ENCODE measurements at places on chromosomes 12 and 14.

GRCh38 chr12:69738351-69739286 is at the start of gene RAB3IP:
Gene RAB3IP (plus strand): TSS chr12:69738860. CDS start chr12:69755409, 16,549 bp downstream.
- peak; percentile 89 for DNase-seq

GRCh38 chr12:75783093-75783877 is 248.3 kb downstream of the PHLDA1 start:
- DNase-seq = no peak

DNA sequence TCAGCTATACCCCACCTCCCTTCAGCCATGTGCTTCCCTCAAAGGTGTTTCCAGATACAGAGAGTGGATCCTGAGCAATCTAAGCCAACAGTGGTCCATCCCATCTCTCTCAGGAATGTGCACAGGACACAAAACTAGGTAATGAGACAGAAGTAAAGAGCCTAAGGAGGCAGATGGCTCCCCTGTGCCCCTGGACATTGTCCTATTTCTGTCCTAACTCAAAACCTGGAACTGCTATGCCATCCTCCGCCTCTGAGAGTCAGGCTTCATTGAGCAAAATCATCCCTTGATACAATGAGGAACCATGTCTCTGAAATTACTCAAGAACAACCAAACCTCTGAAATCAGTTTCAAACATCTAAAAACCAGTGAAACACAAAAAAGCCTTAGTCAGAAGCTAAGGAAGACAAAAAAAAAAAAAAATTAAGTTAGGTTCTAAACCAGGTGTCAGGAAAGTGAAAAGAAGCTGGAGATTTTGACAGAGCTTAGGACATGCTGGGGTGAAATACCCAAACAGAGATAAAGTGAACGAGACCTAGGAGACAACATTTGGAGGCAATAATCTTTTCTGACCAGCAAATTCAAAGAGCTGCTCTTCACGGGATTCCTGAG is 200.3 kb upstream of the PLEKHG7 start:
- DNase-seq = no peak

DNA sequence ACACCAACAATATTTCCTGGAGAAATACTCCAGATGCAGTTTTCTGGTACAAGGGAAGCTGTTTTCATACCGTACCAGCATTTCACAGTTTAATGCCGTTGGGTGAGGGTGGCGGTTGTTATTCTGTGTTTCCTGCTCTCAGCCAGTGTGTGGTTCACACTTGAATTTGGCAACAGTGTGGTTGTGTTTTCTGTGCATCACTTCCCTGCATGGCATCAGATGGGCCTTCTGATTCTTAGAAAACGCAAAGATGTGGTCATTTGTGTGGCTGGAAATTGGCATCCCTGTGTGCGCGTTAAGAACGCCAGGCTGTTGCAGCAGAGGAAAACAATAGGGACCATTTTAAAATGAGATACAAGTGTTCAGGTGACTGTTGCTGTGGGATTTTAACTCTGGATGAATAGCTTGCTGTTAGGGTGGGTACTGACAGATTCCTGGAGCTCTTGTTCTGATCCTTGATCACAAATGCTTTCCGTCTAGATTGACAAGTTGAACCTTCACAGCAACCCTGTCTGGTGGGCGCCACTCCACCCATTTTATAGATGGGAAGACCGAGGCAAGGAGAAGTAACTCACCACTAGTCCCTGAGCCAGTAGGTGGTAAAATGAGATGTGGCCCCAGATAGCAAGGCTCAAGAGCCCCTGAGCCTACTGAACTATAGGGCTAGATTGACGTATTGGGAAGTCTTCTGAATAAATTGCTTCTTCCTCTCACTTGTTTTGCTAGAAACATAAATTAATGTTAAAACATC is 231.2 kb downstream of the CHST11 start:
- no peak for DNase-seq

DNA sequence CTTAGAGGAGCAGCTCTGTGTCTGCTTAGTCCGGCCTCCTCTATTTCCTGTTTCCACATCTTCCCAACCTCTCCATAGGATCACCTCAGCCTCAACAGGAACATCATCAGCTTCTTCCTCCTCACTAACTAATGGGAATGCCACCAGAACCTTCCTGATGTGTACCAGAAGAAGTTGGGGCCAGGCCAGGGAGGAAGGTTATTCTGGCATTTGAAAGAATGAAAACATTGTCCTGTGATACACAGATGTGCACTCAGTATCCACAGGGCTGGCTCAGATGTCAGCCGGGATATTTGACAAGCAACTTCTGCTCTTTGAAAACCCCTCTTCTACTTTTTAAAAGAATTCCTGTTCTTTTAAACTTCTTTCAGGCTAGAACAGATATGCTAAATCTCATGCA is 63.6 kb downstream of the TMEM30B start:
- no peak for DNase-seq

DNA sequence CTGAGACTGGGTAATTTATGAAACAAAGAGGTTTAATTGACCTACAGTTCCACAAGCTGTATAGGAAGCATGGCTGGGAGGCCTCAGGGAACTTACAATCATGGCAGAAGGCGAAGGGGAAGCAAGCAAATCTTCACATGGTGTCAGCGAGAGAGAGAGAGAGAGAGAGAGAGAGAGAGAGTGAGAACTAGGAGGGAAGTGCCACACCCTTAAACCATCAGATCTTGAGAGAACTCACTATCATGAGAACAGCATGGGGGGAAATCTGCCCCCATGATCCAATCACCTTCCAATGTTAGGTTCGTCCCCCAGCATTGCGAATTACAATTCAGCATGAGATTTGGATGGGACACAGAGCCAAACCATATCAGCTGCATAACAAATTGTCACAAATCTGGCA is 96.7 kb downstream of the CHST11 start:
- no peak for DNase-seq

GRCh38 chr12:131432532-131433260 is 278.2 kb upstream of the SFSWAP start:
- DNase-seq = no peak

- DNase-seq = no peak
Observed at GRCh38 chr12:87796961-87797516, 232.2 kb downstream of the C12orf50 start.

DNA sequence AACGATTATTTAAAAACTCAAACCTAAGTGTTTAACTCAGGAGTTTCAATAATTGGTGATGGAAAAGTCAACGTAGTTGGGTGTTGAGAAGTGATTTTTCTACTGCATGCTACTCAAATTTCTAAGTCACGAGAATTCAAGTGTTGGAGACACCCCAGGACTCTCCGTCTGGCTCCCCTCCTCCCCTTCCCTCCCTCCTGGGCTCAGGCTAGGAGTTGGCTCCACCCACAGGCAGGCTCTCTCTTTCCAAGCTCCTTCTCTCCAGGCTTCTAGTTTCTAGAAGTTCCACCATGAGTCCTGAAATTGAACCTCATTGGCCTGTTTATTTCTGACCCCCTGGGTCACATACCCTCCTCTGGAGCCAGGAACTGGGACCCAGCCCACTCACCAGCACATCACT is 73.0 kb downstream of the TMEM132D start:
- DNase-seq = no peak

DNA sequence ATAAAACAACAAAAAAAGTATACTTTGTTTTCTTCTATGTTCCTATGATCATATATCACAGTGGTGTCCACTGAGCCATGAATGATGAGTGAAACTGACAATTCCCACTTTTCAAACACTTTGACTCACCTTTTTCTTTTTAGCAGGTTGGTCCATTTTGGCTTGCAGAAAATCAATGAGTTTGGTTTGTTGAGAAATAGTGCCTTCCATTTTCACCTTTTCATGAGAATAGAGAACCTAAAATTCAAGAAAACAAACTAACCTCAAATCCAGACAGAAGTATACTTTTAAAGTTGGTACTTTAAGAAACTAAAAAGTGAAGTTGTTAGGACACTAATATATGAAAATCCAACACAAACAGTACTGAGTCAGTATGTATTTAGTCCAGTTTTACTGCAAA is 52.4 kb downstream of the PRKAB1 start:
- DNase-seq = no peak

GRCh38 chr14:88844980-88845491 is 20.6 kb downstream of the TTC8 start:
- no peak for DNase-seq

DNA sequence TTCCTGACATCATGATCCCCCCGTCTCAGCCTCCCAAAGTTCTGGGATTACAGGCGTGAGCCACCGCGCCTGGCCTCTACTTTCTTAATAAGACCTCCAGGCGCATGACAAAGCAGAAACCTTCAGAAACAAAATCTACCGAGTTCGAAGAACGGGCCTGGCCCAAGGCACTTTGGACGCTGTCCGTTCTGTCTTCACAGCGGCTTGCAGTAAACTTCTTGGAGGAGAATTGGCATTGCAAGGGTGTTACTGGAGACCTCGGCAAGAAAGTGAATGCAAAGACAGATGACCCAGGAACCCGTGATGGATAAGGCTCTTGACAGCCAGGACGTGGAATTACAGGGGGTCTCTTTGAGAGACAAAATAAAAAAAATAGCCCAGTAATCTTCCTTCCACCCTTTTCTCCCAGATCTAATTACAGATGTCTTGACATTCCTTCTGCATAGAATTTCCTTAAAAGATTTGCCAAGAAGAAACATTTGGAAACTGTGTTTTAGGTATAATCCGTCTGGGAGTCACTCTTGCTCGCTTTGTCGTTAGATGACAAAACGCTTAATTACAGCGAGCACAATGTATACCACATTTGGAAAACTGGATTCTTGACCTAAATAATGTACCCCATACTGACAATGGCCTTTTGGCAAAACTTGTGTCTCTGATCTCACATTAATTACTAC is 83.2 kb upstream of the TBX3 start:
- no peak for DNase-seq

DNA sequence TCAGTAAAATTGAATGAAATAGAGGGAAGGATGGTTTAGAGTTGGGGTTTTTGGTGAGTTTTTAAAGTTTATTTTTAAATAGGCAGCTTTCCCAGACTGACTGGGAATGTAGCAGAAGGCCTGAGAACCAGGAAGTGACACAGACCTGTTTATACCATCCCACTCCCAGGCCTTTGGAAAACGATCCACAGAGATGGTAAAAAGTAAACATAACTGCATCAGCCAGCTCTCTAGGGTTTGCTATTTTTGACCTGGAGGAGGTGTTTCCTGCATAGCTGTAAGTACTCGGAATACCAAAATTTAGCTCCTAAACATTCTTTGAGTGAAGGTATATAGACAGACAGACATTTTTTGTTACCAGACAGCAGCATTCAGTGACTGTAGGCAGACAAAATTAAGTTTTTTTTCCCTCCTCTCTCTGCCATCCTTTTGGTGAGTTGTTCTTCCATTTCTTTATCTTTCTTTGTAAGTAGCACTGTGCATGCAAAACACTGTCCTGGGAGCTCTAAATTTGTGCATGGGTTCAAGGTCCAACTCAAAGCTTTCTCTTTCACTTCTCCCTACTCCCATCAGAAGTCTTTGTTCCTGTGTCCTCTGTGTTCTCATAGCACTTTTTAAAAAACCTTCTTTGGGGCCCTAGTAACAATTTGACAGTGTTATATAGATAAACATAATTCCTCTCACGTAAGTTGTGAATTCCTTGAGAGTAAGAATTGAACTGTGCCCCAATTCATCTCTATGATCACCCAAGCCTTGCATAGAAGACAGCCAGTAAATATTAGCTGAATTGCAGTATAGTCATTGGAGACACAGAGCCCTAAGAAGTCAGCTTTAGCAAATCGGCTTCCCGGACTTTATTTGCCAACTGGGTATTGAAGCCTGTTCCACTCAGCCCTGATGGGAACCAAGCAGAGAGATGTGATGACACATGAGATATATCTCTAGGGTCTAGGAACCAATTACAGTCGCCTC is 37.4 kb downstream of the SUSD6 start:
- DNase-seq = no peak

GRCh38 chr12:115468087-115468510 is 784.1 kb upstream of the TBX3 start:
- no peak for DNase-seq

DNA sequence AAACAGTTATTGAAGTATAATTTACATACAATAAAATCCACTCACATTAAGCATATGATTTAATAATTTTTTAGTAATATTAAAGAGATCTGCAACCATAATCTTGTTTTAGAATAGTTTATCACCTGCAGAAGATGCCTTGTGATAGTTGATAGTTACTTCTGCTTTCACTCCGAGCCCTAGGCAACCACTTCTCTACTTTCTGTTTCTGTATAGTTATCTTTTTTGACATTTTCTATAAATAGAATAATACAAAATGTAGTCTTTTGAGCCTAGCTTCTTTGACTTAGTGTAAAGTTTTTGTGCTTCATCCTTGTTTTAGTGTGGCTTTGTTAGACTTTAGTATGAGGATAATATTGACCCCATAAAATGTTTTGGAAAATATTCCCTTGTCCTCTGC is 111.0 kb downstream of the MNAT1 start:
- DNase-seq = no peak

DNA sequence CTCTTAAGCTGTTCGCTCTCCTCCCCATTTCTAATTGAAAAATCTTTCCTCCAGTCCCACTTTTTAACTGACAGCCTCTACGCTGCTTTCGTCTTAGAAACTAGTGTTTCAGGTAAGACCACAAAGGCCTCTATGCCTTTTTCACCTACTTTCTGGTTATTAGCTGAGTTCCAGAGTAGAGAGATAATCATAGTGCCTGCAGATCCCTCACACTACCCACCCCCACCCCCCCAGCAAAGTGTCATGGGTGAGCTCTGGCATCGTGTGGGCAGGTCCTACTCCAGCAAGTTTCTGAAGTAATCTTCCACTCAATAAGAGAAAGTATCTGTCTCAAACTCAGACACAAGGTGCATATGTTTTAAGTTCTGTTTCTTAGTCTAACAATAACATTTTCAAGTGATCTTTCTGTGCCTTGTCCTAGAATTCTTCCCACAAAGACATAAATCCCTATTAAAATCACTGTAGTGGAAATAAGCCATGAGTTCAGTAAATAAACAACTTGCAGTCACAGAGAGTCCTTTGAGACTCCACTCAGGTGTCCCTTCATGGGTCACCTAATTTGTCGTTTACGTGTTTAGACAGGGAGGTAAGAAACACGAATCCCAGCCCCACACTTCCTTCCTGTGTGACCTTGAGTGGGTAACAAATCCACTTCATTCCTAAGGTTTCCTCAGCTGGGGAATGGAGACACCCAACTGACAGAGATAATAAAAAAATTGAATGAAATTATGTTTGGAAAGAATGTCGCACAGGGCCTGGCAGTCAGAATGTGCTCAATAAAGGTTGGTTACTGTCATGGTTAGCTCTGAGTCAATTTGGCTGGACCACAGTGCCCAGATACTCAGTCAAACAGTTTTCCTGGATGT is 228.9 kb upstream of the CAND1 start:
- no peak for DNase-seq

Measured in NCI-H1105 (cell line).